Inflammatory macrophage treated with lipopolysaccharide for 4 hours (primary cell): ENCODE measurements at places on chromosomes 12 and 14.
A peak's percentile ranks its signal among the peaks of the same experiment; 100 is the strongest.

- DNase-seq, result no peak
These were observed 267.6 kb downstream of the ADGRD1 start for GRCh38 chr12:131221061-131221956.

- no peak for DNase-seq
These were observed 53.1 kb upstream of the DDX11 start for GRCh38 chr12:31020385-31021166.

DNA sequence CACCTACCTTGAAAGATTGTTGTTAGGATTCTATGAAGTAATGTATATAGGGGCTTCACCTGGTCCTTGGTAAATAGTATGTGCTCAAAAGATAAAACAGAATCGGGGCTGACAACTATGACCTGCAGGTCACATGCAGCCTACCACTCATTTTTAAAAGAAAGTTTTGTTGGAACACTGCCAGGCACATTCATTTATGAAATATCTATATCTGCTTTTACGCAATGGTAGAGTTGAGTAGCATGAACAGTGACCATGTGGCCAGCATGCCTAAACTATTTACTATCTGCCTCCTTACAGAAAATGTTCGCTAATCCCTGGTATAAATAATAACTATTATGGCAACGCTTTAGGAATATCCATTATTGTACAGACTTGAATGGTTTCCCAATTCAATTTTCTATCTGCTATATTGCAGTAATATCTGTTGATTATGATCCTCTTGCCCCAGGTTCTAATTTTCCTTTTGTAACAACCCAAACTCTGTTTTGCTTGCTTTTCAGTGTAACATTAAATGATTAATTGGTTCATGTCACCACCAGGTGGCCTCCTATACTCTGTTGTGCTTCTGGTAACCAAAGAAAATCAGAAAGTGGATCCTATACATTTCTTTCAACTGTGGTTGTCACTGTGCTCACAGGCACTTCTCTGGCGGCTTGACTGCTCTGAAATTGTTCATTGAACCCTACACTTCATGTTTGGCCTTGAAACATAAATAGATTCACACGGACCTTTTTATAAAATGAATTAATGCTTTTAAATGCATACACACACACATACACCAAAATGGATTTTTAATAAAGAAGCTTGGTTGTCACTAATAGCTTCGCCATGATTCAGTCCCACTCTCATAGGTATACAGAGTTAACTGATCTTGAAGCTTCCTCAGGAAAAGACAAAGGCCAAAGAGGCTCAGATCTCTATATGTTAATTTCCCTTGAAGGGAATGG is 227.7 kb upstream of the NPAS3 start:
- peak; percentile 44 for DNase-seq

DNA sequence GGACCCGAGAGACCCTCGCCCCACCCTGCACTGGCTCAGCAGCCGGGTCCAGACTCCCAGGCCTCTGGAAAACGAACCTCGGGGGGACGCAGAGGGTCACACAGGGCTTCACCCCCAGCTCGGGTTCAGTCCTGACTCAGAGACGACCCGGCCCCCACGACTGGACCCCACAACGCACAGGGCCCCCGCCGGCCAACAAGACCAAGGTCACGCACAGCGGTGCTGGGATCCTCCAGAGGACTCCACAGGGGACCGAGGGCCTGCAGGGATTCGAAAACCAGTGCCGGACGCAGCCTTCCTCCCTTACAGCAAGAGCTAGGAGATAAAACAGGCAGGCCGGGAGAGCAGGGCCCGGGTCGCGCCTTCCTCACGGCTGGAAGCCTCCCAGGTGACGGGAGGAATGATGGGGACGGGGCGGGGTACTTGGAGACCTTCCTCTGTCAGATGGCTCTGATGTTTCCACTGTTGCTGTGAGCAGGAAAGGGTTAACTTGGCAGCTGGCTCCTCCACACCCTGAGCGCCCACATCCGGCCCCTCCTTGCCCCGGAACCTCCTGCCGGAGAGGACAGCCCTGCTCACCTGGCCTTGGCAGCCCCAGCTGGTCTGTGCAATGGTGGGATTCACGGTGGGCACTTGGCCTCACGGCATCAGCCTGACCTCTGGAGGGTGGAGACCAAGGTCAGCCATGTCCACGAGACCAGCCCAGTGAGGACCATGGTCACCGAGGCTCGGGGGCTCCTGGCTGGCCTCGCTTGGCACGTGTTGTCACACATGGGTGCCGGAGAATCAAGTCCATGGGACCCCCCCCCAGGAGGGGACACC is 46.2 kb downstream of the GALNT9 start:
- no peak for DNase-seq

- DNase-seq, result no peak
These were observed 19.7 kb upstream of the TMCC3 start for GRCh38 chr12:94670075-94670474.

GRCh38 chr12:132445884-132446632 is 43.9 kb upstream of the FBRSL1 start:
- DNase-seq, result peak; percentile 67

GRCh38 chr12:54891717-54892478 is 37.6 kb downstream of the MUCL1 start:
- no peak for DNase-seq

GRCh38 chr14:100994082-100994481 is 90.6 kb upstream of the RTL1 start:
- DNase-seq, result no peak

DNA sequence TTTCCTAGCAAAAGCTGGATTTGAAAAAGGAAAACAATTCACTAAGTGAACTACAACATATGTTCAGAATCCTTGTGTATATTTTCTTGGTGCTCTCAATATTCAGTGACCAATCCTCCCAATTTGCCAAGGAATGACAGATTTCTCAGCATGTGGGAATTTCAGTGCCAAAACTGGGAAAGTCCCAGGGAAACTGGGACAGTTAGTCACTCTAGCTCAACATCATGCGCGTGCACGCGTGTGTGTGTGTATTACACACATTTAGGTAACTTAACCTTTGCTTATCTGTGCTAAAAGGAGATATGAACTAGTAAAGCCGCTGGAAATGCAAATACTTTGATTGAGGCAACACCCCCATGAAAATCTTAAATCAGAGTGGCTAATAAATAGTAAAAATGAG is 26.1 kb upstream of the SLC6A13 start:
- DNase-seq, result no peak

DNA sequence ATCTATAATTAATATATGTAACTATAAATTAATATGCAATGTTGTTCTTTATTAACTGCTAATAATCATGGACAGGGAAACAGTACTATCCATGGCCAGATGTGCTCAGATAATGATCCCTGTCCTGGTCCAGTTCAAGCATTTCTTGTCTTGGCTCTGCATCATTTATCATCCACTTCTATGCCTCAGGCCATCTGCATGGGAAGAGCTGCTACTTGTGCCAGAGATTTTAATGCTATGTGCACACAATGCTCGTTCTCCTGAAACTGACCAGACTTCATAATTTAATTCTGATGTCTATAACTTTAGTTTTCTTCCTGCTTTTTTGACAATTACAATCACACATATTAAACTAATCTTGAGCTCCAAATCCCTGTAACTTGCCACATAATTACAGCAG is 11.2 kb upstream of the TMX1 start:
- no peak for DNase-seq

- DNase-seq, result no peak
These were observed 56.8 kb downstream of the SLC8B1 start for GRCh38 chr12:113278141-113278540.

DNA sequence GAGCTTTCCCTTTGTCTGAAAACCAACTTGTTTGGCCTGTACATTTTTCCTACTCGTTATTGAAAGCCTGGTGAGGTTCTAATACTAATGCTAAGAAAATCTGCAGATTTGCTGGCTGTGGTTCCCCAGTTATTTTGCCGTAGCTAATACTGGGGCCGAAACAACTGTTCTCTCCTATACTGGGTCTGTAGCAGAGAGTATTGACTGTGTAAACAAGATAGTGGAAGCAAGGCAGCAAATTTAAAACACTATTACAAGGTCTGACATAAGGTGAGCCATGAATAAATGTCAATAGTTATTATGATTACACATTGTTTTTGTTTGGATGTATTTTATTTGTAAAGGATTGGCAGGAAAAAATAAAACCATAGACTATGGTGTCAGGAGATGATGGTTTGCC is 1244.0 kb downstream of the AACS start:
- DNase-seq, result no peak

DNA sequence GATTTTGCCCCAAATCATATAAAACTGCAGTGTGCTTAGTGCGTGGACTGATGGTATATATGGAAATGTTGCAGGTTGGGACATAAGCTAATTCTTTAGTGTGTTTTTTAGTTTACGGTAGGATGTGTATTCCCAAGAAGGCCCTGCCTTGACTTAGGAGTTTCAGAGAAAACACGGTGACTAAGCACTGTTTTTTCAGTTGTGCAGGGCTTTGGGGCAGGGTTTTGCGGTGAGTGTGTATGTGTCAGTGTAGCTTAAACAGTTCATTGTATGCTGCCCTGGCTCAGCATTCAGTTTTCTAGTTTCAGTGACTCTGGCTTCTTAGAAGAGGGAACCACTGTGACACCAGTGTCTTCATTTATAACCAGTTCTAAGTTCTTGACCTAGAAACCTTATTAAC is 101.2 kb downstream of the AKAP6 start:
- no peak for DNase-seq

DNA sequence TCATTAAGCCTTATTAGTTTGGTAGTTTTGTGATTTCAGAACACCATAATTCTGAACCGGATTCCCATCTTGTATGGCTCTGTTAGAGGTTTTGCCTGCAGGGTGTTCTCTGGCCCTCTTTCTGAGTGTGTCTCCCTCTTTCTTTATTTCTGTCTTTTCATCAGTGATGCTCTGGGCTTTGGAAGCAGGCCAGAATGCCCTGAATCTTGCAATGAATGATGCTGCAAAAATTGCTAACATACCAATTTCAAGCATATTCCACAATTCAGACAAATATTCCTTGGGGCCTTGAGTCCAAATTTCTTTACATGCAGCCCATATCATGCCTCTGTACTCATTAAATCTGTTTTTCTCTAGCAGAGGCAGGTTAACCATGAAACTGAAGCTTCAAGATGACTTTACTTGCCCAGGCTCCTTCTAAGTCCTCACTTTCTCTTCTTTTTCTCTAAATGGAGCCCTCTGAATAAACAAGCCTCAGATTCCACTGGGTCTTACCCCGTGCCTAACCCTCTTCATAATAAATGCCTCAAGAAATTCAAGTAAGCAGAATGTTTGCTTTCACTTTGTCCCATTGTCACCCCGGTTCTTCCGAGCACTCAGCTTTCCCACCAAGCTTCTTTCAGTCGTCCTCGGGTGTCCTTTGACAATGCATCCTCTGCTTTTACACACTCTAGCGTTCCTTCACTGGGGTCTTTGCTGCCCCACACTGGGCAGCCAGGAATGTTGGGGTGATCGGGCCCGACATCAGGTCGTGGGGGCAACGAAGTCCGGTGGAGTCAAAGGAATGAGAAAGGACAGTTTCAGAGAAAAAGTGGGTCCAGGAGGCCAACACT is 78.8 kb upstream of the SLC38A4 start:
- DNase-seq, result no peak

DNA sequence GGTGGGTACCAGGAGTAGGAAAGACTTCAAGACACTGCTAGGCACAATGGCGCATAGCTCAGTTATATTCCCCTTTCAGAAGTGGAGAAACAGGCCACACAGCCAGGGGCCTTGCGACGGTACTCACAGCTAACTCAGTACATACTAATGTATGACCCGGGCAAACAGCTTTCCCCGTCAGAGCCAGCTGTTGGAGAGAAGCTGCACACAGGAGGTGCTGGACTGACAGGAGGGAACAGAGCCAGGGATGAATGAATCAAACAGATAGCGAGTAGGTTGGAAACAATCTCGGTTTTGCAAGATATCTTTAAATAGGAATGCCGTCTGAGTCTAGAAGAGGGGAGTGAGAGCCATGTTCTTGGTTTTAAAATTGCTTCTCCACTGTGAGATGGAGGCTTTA is 45.5 kb downstream of the PRIMA1 start:
- no peak for DNase-seq

- no peak for DNase-seq
These were observed 39.3 kb upstream of the AMN start for GRCh38 chr14:102883089-102883541.

GRCh38 chr14:37585971-37586796 is 8.9 kb downstream of the FOXA1 start:
- no peak for DNase-seq

GRCh38 chr12:668090-668481 is 4.8 kb upstream of the NINJ2 start:
- peak; percentile 44 for DNase-seq

GRCh38 chr12:47772094-47772660 is 861 bp upstream of the SLC48A1 start:
- no peak for DNase-seq

GRCh38 chr12:90304231-90304630 is 595.6 kb upstream of the ATP2B1 start:
- DNase-seq, result no peak

DNA sequence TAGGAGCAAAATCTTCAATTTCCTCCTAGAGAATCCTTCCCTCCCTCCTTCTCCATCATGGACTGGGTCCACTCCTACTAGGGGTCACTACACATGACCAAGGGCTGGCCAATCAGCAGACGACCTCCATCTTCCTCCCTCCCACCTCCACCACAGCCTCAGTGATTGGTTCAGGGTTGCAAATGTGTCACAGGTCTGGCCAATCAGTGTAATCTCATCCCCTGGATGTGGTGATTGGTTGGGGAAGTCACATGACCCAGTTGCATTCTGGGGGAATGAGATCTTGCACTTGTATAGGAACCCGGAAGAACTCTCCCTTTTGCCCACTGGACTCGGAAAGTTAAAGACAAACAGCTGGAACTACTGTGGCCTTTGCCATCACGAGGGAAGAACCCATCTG is 169.2 kb downstream of the PIWIL1 start:
- no peak for DNase-seq

GRCh38 chr14:20971705-20972021 is 16.4 kb downstream of the RNASE2 start:
- DNase-seq, result no peak

DNA sequence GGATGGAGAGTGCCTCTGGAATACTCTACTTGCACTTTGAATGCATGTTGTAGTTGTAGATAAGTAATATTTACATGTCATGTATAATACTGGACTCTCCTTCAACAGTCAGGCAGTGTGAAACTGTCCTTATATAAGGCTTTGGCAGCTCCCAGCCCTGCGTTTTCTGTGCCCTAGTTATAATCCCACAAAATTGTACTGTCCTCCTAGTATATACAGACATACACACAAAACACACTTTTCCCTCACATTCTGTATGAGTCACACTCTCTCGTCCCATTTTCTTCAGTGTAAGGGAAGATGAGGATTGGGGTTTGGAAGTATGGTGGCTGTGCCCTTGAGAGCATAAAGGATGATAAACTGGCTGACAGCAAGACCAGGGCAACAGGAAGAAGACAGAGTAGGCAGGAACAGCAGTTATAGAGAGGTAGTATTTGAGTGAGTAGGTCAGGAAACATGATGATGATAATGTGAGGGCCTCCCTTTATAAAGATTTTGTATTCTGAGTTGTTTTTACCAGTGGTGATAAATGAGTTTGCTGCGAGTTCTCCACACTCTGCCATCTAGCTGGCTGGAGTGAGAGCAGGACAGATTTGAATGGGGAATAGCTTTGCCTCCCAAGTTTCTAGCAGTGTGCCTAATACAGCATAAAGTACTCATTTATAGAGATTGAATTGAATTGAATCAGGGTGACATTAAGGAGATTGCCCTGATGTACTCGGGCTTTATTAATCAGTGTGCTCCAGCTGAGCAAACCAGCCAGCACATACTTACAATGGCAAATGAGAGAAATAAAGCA is 5.0 kb downstream of the CREBL2 start:
- no peak for DNase-seq

GRCh38 chr12:65566751-65567150 is 257.5 kb upstream of the HMGA2 start:
- DNase-seq, result no peak

- peak; percentile 22 for DNase-seq
These were observed 55.7 kb downstream of the VRK1 start for GRCh38 chr14:96852823-96853422.
